Left ventricle myocardium inferior (tissue), 1 donor: ENCODE measurements at places on chromosomes 2 and 18. TPM values are rescaled to one million over a fixed set of nuclear protein-coding genes. Genes with fewer than 3 reads are reported as not detected.

The MAL gene
- total RNA-seq = 4.4 TPM

The ZRANB3 gene
- 1.4 TPM for total RNA-seq

The RGPD4 gene
- total RNA-seq = not detected

The FAM110C gene
- total RNA-seq = 3.3 TPM

The SP140 gene
- total RNA-seq = 1.3 TPM
